Glomerular endothelial cell (primary cell): ENCODE measurements at places on chromosomes 1 and 21. TPM values are rescaled to one million over a fixed set of nuclear protein-coding genes. Genes with fewer than 3 reads are reported as not detected.

DNA sequence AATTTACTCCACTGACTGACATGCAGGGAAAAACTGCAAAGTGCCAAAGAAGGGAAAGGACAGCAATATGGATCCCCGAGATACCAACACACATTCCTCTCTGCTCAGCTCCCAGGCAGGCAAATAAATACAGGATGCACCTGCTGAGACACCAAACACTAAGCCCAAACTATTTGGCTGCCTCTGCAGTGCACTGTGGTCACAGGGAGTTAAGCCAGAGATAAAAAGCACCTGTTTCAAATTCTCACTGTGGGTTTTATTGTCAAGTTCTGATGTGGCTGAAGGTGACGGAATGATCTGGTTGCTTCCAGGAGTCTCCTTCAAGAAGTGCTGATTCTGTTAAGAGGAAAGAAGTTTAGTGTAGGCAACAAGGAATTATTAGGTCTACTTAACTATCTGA, 17.7 kb downstream of the TEX38 start:
- no peak for DNase-seq

DNA sequence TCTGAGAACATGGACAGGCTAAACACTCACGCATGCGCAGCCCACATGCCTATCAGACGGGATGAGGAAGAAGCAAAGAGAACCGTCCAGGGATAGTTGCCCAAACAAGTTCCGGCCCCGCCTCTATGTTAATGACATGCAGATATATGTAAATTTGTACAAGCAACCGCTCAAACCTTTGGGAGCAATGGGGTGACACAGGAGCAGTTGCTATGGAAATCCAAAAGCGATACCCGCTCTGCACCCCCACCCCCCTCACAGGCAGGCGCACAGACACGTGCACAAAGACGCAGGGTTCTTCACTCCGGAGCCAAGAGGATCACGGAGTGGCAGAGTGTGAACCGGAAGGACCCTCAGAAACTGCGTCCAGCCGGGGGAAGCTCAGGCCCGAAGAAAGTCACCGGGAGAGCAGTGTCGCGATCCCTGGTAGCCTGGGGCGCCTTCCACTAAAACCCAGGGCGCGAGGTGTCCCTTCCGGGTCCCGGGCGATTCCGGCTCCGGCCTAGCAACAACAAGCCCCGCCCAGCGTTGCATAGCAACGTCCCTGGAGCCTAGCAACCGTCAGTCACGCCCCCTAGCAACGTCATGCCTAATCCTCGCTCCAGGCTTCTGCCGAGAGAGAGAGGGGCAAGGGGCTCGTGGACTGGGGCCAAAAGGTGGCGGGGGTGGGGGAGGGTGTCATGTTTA, 24.1 kb upstream of the ADGRB2 start:
- peak; percentile 64 for DNase-seq

GRCh38 chr1:184188037-184188436, 136.5 kb downstream of the TSEN15 start:
- no peak for DNase-seq

GRCh38 chr1:116365353-116365780, 7.7 kb upstream of the ATP1A1 start:
- no peak for DNase-seq

GRCh38 chr21:35303085-35303484, 254.0 kb upstream of the RUNX1 start:
- DNase-seq, result peak; percentile 10

GRCh38 chr1:233443040-233443760, 115.7 kb downstream of the MAP3K21 start:
- DNase-seq, result no peak

DNA sequence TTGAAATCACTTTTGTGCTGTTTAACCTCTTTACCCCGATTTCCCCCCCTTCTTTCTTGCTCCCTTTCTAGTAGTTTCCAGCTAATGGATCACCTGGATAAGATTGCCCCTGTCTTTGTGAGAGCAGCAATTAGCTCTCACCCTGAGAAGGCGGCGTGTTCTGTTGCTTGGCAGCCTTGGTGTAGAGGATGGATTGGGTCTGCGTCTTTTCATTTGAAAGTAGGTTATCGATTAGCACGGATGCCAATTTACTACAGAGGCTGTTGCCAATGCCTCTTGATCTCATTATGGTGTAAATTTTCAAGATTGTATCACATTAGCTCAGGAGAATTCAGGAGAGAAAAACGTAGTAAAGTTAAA, 26.4 kb downstream of the KIF26B start:
- DNase-seq, result no peak

GRCh38 chr1:169309178-169310166, 58.1 kb downstream of the NME7 start:
- no peak for DNase-seq

DNA sequence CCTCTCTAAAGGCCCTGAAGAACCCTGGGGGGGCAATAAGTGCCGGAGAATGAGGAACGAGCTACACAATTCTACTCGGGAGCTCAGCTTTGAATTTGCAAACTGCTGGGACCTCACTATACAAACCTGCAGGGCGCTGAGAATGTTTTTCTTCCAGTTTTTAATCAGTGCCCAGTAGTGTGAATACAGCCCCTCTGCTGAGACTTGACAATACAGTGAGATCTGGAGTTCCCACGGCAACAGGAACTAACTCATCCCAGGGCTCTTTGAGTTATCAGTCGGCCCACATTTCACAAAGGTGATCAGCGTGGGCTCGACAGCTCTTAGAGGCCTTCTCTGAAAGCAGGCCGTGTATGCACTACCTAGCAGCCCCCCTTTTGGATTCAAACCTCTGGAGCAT, 41.7 kb downstream of the TMEM53 start:
- DNase-seq, result no peak

DNA sequence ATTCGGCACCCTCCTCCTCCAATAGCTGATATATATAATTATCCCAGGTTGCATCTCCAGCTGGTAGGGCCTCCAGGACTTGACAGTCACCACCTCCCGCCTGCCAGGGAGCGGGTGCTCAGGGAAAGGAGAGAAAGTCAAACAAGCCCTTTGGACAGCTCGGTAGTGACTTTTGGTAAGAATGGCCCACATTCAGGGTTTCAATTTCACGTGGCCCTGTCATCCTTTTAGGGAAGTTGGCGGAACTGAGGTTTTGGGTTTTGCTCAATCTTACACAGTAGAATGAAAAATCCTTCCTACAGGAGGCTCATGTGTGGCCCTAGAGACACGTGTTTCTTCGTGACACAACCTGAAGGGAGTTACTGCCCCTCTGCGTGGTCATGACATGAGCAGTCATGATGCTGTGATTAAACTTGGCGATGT, 44.2 kb downstream of the CAPN8 start:
- DNase-seq, result no peak

- DNase-seq, result no peak
These were observed 149.7 kb downstream of the KAZN start for GRCh38 chr1:14748151-14748550.

DNA sequence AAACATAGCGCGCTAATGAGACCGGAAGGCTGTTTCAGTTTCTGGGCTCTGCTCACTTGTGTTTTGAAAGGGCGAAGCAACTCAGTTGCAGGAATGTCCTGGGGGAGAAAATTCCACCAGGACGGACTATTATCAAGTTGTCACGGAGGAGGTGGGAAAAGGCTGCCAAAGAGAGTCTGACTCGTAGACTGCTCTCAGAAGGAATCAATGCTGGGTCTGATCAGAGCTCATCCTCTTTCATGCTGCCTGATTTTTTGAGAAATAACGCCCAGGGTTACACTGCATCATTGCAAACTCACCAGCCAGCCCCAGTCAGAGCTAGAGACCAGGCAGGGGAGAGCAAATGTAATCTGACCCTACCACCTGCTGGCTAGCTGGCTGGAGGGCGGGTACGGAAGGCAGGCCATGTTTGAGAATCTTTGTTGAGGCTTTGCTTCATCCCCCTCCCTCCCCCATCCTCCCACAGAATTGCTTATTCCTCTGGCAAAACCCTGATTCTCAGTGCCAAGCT, 36.4 kb upstream of the BCL9 start:
- DNase-seq, result no peak

- no peak for DNase-seq
These were observed 20.2 kb downstream of the S100A16 start for GRCh38 chr1:153592748-153593147.

GRCh38 chr1:167648252-167648849, 18.3 kb downstream of the RCSD1 start:
- DNase-seq, result no peak

DNA sequence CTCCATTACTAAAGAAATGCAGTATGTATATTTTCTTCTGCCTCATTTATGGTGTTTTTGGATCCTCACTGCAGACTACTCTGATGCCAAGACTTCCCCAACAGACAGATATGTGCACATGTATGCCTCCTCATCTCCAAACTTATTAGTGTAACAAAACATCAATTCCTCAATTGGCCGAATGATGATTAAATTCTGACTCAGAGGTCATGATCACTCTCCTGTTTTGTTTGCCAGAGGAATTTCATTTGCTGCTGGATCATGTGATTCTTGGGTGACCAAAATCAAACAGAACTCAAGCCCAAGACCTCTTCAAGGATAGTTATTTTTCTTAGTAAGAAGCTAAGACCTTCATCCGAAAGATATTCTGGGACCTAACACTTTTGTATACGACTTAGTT, 227.6 kb downstream of the LMO4 start:
- no peak for DNase-seq

DNA sequence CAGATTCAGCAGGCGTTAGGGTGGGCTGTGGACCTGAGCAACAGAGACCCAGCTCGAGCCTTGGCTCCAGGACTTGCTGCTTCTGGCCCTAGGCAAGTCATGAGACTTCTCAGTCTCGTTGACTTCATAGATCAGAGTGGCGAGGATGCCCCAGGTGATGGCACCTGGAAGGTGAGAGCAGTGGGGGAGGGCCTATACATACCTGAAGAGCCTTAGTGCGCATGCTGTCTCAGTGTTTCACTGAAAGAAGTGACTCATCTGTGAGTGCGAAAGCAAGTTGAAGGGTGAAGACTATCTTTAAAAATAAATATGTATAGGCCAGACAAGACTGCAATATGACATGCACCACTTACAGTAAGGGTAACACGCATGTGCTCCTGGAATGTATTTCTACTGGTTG, 10.1 kb downstream of the PLEKHA6 start:
- DNase-seq, result no peak

GRCh38 chr1:233224311-233224710, 71.2 kb downstream of the PCNX2 start:
- DNase-seq, result no peak

DNA sequence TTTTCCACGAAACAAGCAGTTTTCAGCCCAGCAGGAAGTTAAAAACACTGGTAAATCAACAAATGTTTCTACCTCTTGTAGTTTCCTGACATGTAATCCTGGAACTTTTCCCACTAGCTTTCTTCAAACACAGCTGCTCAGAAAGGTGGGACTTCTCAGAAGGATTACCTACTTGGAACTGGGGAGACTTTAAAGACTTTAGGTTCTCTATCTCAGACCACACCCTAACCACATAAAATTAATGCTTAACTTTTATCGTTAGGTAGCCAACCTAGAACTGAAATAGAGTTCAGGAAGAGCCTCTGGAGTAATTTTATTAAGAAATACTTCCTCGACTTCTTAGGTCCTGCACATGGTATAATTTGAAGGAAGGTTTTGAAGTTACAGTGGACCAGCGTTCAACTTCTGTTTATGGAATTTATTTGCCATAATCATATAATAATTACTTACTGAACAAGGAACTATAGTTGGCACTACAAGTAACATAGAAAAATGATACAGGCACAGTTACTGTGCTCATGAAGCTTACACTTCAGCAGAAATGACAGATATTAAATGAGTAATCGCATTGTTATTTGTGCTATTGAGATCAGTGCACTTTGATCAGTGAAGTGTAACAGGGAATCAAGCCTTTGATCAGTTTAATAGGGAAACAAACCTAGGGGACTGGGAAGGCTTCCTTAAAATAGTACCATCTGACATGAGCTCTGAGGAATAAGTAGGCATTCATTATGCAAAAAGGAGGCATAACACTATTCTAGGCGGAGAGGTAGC, at the start of gene BCL2L15:
Gene BCL2L15 (minus strand): TSS at position 180 of the 774 bp plus-strand sequence. CDS start 206 bp downstream, outside the sequence.
- DNase-seq, result no peak

DNA sequence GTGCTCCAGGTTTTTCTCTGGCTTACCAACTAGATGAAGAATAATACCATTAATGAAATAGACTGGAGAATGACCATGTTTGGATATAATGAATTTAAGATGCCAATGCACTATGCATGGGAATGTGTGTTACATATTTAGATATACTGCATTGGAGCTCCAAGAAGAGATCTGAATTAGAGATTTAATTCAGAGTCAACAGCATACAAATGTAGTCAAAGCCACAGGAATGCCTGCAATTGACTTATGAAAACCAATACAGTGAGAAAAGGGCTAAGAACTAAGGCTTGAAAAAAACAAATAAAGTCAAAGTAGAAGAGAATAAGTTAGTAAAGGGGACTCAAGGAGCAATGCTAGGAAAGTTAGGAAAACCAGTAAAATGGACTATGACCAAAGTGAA, 59.1 kb downstream of the USP24 start:
- no peak for DNase-seq

GRCh38 chr21:36350282-36350910, 30.4 kb downstream of the MORC3 start:
- no peak for DNase-seq

GRCh38 chr1:17289721-17290120, 18.3 kb upstream of the PADI4 start:
- no peak for DNase-seq

DNA sequence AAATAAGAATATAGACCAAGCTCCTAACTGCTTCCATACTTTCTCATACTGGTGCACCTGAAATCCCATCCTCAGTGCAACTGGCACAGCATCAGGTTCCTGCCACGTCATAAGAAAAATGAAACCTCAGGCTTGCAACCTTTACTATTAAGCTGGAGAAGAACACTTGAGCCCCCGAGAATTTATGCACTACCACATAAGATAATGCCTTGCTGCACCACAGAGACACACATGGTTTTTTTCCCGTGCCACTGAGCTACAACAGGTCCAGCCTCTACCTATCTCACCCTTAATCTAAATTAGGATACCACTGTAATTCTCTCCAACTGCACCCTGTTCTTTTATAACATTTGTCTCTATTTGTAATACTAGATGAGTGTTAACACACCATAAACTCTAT, 174.5 kb downstream of the DENND1B start:
- DNase-seq, result no peak

SIPA1L2 gene
- total RNA-seq, result 24.5 and 60.3 TPM in 2 replicates

CDCA8 gene
- total RNA-seq, result 4.2 and 12.0 TPM in 2 replicates

B3GALT5 gene
- total RNA-seq, result 1.1 and 3.6 TPM in 2 replicates

CRP gene
- not detected in 2 replicates for total RNA-seq

HEYL gene
- total RNA-seq, result 0.44 and 0.82 TPM in 2 replicates

CAPN2 gene
- 277 and 310 TPM in 2 replicates for total RNA-seq

FAM151A gene
- total RNA-seq, result not detected in 2 replicates

EPHB2 gene
- 71.1 and 77.9 TPM in 2 replicates for total RNA-seq

NES gene
- total RNA-seq, result 250 and 276 TPM in 2 replicates

HMGCS2 gene
- not detected in 2 replicates for total RNA-seq

OR2G6 gene
- not detected in 2 replicates for total RNA-seq

OLIG2 gene
- not detected in 2 replicates for total RNA-seq

PGLYRP3 gene
- not detected in 2 replicates for total RNA-seq

RAB7B gene
- total RNA-seq, result 0.63 TPM in 1 of 2 replicates, not detected in the other

PMVK gene
- total RNA-seq, result 8.1 and 11.6 TPM in 2 replicates
